ENCODE measurements at places on chromosomes 5 and 9. TPM values are rescaled to one million over a fixed set of nuclear protein-coding genes. Genes with fewer than 3 reads are reported as not detected.
A peak's percentile ranks its signal among the peaks of the same experiment; 100 is the strongest.

- DNase-seq = no peak
Measured at GRCh38 chr5:102922799-102923477, 167.8 kb downstream of the PAM start.

GRCh38 chr9:78578072-78578471 is 281.1 kb downstream of the PSAT1 start:
- no peak for DNase-seq

ZBTB43 gene
- total RNA-seq = 6.2 TPM

GRCh38 chr5:56170557-56170956 is 62.6 kb downstream of the ANKRD55 start:
- peak; percentile 72 for DNase-seq

- DNase-seq = no peak
Measured at GRCh38 chr9:136270173-136270705, 24.6 kb upstream of the QSOX2 start.

ANKRD33B gene
- total RNA-seq = 0.24 TPM

GDNF gene
- total RNA-seq = 0.98 TPM

DNA sequence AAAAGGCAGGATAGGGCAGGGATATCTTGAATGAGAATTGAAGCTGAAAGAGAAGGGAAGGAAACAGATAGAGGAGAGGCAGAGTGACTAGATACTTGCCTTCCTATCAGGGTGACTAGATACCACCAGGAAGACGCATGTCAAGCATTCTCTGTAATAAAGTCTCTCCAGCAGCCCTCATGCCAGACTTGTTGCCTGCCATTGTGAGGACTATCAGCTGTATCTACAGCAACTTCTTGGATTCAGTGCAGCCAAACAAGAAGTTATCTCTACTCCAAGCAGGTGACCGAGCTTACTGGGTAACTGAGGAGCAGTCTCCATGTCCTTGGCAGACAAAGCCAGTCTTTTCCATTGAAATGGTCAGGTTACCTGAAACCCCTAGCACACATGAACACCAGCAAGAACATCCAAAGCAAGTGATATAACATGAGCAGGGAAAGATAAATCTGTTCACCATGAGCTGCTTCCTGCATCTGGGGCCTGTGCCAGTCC is 9.3 kb downstream of the SH3RF2 start:
- DNase-seq = no peak

- DNase-seq = no peak
Measured at GRCh38 chr5:11854936-11855335, 49.3 kb downstream of the CTNND2 start.

SLC25A2 gene
- 0.54 TPM for total RNA-seq

DNA sequence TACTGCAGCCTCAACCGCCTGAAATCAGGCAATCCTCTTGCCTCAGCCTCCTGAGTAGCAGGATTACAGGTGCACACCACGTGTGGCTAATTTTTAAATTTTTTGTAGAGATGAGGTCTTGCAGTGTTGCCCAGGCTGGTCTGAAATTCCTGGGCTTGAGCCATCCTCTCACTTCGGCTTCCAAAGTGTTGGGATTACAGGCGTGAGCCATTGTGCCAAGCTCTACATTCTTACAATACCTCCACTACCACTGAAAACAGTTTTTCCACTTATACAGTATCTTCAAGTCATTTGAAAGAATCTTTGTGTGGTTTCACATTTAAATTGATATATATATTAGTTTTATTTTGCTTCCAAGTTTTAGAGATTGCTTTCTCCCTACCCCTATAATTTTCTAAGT is 42.6 kb downstream of the LARP1 start:
- no peak for DNase-seq

IL13 gene
- total RNA-seq = not detected

DNA sequence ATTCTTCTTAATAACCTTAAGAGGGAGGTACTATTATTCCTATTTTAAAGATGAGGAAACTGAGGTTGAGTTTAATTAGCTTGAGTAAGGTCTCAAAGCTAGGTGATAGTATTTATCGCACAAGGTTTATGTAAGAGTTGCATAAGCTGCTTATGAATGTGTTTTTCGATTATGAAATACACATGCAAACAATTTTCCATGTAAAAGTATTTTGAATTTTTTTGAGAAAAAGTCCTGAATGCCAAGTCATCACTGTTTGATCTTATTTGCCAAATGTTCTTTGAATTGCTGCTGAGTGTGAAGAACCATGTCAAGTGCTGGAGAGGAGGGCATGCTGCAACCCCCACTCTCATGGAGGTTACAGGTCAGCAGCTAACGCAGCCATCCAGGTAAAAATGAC is 174.4 kb downstream of the CARTPT start:
- no peak for DNase-seq

DNA sequence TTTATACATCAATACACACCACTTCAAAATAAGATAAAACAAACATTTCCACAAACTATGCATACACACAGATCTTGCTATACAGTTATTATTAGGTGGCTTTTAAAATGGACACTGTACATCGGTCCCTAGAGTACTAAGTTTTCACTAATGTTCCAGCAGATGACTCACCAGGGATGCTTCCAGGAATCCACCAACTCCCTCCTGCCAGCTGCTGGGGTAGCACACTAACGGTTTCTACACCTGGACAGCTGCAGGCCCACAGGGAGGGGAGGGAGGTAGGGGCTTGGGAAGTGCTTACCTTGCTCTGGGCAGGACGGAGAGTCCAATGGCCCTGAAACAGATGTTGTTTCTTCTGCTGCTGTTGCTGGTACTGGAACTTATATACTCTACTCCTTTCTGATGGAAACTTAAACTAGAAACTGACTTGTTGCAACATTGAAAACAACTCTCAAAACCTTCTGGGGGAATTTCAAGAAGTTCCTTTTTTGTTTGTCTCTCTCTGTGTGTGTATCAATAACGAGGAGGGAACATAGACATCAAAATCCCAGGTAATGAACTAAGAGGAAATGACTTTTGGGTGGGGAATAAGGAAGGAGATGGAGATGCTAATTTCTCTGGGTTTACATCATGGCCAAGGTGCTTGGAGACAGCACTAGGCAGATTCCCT is at the start of gene IL12B:
Gene IL12B, minus strand, starts transcription at position 357 of the 670 bp plus-strand sequence. CDS start 3,705 bp downstream, outside the sequence.
- no peak for DNase-seq

DNA sequence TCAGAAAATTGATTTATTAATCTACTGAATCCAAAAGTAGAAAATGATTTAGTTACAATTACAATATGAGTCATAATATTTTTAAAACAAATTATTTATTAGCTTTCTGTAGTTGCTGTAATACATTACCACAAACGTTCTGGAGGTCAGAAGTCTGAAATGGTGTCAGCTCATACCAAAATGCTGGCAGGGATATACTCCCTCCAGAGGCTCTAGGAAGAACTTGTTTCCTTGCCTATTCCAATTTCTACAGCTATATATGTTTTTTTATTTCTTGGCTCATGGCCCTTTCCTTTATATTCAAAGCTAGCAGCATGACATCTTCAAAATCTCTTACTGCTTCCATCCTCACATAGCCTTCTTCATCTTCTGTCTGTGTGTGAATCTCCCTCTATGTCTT is 667.9 kb upstream of the ITGA1 start:
- DNase-seq = no peak

AGGF1 gene
- total RNA-seq = 25.1 TPM

GLT6D1 gene
- total RNA-seq = not detected

- no peak for DNase-seq
Measured at GRCh38 chr9:31492229-31492628, 892.2 kb upstream of the ACO1 start.

C5orf46 gene
- total RNA-seq = not detected

RECK gene
- total RNA-seq = 7.3 TPM

DNA sequence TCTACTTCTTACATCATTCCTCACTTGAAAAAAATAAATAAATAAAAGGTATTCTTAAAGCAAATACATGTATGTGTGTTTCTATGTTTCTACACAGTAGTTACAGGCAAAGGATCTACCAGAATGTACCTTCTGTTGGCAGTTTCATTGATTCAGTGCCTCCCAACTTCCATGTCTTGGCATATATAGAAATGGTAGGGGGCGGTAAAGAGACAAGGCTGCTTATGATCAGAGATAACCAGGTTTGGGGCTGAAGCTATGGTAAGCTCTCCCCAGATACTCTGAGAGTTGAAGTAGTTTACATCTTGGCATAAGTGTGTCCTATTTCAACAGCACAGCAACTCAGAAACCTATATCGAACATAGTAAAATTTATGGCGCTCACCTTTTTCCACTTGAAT is 1075.4 kb upstream of the C9orf72 start:
- DNase-seq = no peak

- DNase-seq = no peak
Measured at GRCh38 chr9:79883073-79883645, 311.4 kb downstream of the TLE4 start.

PKD2L2 gene
- 0.46 TPM for total RNA-seq

PLPPR1 gene
- total RNA-seq = not detected

DNA sequence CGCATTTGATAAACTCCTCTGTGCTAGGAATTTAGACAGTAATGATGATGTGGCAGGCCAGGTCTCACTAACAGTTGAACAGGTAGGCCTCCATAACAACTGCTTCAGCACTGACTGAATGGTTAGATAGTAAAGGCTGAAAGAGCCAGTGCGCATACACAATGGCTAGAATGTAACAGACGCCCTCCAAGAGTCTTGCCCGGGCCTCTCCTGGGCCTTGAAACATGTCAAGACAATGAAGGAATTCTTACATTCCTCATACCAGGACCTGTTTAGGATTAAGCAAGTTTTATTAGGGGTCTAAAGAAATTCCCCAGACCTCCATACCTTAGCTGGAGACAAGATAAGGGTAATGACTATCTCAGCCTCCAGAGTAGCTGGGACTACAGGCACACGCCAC is 6.7 kb upstream of the BICD2 start:
- no peak for DNase-seq

- DNase-seq = no peak
Measured at GRCh38 chr5:33343676-33344327, 97.0 kb upstream of the TARS1 start.

DNA sequence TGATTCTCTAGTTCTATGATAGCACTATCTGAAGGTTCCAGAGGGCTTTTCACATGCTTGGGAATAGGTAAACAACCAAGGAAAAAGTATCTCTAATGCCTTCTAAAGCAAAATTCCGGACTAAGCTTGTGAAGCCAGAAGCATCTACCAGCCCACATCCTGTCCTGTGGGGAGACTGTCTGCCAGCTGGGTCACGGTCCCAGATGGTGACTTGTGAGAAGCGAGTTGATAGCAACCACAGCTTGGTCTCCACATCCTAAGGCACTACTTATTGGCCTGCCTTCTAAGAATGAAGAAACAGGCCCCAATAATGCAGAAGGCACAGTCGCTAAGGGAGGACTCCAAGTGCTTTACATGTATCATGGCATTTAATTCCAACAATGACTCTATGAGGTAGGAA is 184.1 kb upstream of the ADRA1B start:
- DNase-seq = no peak

DNA sequence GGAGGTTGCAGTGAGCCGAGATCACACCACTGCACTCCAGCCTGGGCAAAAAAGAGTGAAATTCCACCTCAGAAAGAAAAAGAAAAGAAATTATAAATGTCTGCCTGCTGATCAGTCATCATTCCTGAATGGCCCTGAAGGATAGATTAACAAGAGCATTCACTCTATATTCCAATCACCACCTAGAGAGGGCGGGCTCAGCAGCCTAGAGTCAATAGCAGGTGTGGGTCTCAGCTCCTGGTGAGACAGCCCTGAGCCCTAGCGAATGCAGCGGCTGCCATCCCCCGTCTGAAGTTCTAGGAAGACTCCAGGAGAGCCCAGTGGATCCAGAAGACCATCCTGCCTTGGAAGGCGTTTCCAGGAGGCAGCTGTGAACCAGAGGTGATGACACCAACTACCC is 12.0 kb downstream of the FBP1 start:
- DNase-seq = no peak

- DNase-seq = peak; percentile 81
Measured at GRCh38 chr5:147098233-147098790, 136.5 kb upstream of the STK32A start.

- no peak for DNase-seq
Measured at GRCh38 chr9:1658661-1659362, 356.3 kb upstream of the SMARCA2 start.

BSPRY gene
- 1.6 TPM for total RNA-seq

GRCh38 chr5:40801771-40802562 is 3.8 kb upstream of the PRKAA1 start:
- no peak for DNase-seq

C9orf153 gene
- not detected for total RNA-seq

WDR36 gene
- total RNA-seq = 22.8 TPM

ENHO gene
- not detected for total RNA-seq

TMEM174 gene
- total RNA-seq = not detected

F2RL1 gene
- 0.50 TPM for total RNA-seq

STPG3 gene
- total RNA-seq = not detected

GPR150 gene
- 0.12 TPM for total RNA-seq

GRCh38 chr5:9621379-9621903 is 8.7 kb downstream of the TAS2R1 start:
- no peak for DNase-seq

GRCh38 chr5:65880496-65881072 is 45.8 kb upstream of the ERBIN start:
- no peak for DNase-seq

DNA sequence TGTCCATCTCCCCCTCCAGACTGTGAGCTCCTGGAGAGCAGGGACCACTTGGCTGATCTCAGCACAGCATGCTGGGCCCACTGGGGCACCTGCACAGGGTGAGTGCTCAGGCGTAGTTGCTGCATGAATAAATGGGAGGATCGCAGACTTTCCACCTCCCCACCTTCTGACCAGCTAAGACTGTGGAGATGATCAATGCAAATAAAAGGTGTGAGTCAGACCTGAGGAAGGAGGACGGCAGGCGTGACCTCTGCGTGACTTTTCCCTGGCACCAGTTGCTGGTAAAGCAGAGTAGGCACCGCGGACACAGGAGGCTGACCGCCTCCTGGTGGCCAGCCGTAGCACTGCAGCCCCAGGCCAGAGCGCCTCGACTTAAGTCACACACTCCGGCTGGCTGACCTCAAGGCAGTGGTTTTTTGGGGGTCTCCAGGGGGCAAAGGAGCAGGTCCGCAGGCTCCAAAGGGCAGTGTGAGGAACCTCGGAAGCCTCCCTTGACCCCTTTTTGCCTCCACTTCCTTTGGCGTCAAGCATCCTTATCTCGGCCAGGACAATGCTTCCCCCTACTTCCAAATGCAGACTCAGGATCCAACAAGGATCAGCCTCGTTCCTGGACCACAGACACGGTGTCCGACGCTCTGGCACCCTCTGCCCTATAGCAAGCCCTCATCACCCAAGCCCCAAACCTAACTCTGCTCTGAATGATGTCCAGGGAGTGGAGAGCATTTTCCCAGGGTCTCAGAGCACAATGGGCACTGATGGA is 12.7 kb upstream of the TDRD7 start:
- DNase-seq = peak; percentile 87

CYLC2 gene
- total RNA-seq = not detected

GRCh38 chr5:132267931-132268768 is 10.7 kb downstream of the PDLIM4 start:
- DNase-seq = peak; percentile 13

Measured in adrenal gland (tissue), 19 donors.